ENCODE measurements at places on chromosomes 5 and 9.

- no peak for DNase-seq
These were observed 33.2 kb upstream of the SNX2 start for GRCh38 chr5:122741681-122742080.

- no peak for DNase-seq
These were observed 239.0 kb downstream of the FANCC start for GRCh38 chr9:95078511-95078910.

DNA sequence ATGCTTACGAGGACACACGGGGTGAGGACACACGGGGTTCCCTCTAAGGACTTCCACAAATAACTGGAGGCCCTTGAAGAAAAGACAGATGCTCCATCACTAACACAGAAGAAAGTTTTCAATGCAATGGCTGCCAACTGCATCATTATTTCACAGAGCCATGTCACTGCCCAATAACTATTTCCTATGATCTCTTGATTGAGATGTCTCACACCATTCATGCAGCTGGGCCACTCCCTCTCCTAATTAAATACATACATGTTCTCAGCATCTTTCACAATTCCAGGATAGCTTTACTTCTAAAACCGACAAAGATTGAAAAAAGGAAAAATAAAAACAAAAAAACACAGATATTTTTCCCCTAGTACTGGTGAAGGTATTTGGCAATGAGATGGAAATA, 650.8 kb downstream of the SEMA5A start:
- DNase-seq: no peak

- no peak for DNase-seq
These were observed 240.0 kb downstream of the SMARCA2 start for GRCh38 chr9:2255128-2255527.

DNA sequence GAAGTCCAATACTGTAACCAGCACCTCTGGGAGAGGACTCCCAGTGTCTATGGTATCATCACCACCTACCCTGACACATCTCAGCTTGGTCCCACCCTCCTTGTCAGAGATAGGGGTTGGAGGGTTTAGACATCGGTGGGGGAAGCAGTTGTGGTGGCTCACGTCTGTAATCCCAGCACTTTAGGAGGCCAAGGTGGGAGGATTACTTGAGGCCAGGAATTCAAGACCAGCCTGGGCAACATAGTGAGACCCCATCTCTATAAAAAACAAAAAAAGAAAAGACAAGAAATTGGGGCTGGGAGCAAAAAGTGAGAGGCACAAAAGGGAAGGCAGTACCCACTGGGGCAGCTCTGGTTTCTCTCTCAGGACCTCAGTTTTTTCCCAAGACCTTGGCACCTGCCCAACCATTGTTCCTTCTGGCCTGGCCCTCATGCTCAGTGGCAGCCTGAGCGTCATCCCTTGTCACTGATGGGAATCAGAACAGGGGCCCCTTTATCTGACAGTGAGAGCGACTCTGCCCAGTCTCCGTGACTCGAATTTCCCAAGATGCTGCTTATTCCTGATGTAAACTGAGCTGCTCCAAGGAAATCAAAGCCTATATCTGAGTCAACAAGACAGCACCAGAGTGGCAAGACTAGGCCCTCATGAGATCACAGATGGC, 80.5 kb upstream of the HSPA9 start:
- DNase-seq: no peak

- DNase-seq: no peak
These were observed 381.5 kb upstream of the MPDZ start for GRCh38 chr9:13661014-13661413.

- DNase-seq: peak; percentile 75
These were observed 82.1 kb downstream of the SLF1 start for GRCh38 chr5:94700592-94700991.

GRCh38 chr9:97954550-97954989, 16.6 kb upstream of the HEMGN start:
- DNase-seq: peak; percentile 60
